ENCODE measurements at places on chromosomes 7 and 10. TPM values are rescaled to one million over a fixed set of nuclear protein-coding genes. Genes with fewer than 3 reads are reported as not detected.

DNA sequence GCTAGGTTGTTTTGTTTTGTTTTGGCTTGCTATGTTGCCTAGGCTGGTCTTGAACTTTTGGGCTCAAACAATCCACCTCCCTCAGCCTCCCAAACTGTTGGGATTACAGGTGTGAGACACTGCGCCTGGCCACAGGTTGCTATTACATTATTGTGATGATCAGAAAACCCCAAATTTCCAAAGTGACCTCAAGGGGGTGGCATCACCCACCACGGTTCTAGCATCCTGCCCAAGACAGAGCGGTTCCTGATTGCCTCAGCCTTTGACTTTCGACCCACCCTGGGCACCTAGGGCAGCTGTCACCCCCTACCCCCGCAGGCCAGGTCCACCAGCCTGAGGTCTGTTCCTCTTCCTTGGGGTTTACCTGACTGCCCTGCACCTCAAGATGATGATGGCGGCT lies 28.4 kb downstream of the SBDS start:
- DNase-seq: no peak

- DNase-seq: no peak
Observed at GRCh38 chr7:156074982-156075615, 262.8 kb upstream of the SHH start.

- DNase-seq: no peak
Observed at GRCh38 chr7:128056901-128057300, 25.7 kb upstream of the LRRC4 start.

- no peak for DNase-seq
Observed at GRCh38 chr7:121187676-121188075, 141.1 kb upstream of the WNT16 start.

DNA sequence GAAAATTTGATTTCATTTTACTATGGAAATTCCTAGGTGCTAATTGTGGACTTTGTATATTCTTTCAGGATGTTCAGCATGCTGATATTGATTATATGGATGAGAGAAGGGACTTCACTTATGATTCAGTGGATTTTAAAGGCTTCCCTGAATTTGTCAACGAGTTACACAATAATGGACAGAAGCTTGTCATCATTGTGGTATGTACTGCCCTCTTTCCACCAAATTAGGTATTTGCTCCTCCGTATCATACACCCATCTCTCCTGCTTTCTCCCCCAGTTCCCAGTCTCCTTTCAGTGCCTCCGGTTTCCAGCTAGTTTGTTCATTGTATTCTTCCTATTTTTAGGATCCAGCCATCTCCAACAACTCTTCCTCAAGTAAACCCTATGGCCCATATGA lies 34.6 kb downstream of the MGAM start:
- DNase-seq: no peak

DNA sequence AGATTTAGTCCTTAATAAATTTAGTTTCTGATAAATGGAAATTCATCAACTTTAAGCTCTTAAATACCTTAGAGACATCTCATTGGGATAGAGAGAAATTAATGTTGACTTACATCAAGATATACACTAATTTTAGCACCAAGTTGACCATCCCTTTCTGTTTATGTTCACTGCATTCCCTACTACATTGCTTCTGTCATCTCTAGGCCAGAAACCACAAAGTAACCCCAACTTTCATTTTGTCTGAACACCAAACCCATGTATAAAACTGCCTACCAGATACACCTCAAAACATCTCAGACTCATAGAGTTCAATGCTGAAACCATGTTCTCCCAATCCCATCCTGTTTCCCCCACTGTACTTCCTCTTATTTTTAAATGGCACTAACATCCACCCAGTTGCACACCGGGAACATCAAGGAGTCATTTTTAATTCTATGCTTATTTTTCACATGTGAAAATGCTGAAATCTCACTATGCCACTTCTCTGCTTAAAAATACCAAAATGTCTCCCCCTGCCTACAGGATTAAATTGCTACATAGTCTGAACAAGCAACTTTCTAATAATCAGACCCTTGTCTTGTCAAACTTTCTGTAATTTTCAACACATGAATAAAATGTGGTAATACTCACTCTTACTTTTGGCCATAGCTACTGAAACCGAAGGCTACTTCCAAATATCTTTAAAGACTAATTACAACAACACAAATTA lies 201.6 kb downstream of the SEMA3D start:
- no peak for DNase-seq

DNA sequence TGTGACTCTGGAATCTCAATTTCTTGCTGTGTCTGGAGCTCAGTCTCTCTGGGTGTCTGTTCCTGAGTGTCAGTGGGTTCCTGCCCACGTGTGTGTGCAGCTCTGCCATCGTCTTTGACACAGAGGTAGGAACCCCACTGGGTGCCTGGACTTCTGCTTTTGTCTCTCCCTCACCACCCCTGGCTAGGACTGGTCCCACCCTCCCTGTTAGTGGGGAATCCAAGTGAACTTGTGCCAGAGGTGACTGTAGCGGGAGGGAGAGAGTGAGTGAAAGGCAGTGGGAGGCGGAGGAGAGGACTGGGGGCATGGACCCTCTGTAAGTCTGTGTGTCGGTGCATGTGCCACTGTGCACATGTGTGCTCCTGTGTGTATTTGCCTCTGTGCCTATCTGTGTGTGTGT lies 299.9 kb upstream of the ZMIZ1 start:
- no peak for DNase-seq

DNA sequence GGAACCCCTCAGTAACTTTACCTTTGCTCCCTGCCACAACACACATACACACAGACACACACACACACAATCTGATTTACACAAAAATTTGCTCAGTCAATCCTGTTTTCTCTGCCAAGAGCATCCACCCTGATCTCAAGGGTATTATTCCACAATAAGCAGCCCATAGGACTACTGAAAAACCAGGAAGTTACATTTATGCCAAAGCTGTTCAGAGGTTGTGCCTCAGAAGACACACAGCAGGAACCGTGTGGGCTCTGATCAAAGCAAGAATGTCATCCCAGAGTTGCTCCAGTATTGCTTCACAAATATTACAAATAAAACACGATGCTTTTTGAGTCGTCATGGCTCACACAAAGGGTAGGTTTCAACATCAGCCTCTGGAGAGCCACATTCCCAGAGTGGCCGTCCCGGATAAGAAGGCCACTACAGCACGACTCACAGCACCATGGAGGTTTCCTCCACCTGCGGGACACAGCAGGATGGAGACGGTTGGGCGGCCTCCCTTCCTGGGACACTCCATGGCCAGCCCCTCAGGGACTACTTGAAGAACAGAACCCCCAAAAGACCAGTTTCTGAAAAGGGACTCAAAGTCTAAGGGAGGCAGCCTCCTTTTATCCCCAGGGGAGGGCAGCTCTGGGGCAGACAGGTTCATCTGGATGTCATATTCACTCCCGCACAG lies 1.6 kb downstream of the AIFM2 start:
- no peak for DNase-seq

DNA sequence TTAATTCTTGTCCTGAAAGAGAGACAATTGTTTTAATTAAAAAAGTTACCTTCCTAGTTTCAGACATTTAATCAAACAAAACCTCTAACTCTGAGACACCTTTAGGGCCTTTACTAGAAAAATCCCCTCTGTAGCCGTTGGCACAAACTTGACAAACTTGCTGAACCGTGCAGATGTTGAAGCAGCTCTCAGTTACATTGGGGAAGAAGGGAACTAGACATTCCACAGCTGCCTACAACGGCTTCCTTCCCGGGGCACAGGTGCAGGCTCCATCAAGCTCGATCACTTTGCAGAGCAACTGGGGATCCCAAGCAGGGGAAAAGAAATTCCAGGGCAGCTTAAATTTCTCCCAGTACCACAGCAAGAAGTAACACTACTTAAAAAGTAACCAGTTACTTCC lies 141.3 kb downstream of the SKAP2 start:
- peak; percentile 41 for DNase-seq

GRCh38 chr10:127257395-127257794 lies 61.0 kb upstream of the INSYN2A start:
- no peak for DNase-seq

- DNase-seq: no peak
Observed at GRCh38 chr7:64612452-64612851, 49.6 kb upstream of the ZNF680 start.

- DNase-seq: no peak
Observed at GRCh38 chr7:36686499-36686898, 37.8 kb downstream of the AOAH start.

- DNase-seq: no peak
Observed at GRCh38 chr7:69691734-69692133, 93.5 kb downstream of the AUTS2 start.

DNA sequence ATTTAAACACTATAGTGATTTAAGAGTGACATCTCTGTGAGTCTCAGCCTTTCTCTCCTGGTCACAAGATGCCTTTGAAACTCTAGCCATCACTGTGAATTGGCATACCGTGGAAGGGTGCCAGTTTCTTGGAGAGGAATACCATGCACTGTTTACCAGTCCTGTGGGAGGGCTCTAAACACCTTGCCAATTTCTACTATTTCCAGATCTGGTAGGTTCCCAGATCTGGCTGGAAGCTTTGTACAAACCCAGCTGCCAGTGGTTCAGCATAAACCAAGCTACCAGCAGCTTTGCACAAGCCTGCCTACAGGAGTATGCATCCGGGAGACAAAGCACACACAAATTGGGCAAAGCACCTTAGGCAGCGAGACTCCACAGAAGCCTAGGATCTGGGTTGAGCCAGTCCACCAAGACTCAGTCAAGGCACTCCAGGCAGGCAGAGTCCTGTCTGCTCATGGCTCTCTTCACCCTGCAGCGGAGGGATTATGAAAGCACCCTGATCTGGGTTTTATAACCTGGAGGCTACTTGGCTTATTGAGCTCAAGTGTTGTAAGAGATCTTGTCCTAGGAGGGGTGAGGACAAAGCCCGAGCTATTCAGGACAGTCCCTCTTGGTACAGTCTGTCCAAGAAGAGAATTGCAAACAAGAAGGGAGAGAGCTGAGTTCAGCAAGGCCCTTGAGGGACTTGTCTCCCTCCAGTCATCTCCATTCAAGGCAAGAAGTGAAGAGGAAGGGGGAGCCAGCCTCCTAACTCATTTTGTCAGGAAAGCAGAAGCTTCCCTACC lies 23.6 kb downstream of the MCM10 start:
- DNase-seq: no peak

- DNase-seq: no peak
Observed at GRCh38 chr7:94022550-94022949, 18.4 kb upstream of the BET1 start.

GRCh38 chr7:54015251-54015650 lies 526.9 kb upstream of the VSTM2A start:
- no peak for DNase-seq

DNA sequence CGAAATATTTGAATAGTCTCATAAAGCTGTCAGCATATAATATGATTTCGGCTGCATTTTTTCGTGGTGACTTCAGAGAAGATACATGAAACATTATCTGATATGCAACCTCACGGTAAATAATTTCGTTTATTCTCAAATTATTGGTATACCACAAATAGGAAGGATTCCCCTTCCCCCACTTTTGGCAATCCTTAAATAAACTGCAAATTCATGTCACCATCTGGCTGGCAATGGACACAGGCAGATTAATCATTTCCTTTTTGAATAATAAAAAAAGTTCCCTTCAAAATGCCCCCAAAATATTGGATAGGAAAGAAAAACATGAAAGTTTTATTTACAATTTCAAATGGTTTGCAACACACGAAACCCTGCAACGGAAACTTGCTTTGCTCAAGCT lies 234.5 kb upstream of the MEOX2 start:
- DNase-seq: no peak

DNA sequence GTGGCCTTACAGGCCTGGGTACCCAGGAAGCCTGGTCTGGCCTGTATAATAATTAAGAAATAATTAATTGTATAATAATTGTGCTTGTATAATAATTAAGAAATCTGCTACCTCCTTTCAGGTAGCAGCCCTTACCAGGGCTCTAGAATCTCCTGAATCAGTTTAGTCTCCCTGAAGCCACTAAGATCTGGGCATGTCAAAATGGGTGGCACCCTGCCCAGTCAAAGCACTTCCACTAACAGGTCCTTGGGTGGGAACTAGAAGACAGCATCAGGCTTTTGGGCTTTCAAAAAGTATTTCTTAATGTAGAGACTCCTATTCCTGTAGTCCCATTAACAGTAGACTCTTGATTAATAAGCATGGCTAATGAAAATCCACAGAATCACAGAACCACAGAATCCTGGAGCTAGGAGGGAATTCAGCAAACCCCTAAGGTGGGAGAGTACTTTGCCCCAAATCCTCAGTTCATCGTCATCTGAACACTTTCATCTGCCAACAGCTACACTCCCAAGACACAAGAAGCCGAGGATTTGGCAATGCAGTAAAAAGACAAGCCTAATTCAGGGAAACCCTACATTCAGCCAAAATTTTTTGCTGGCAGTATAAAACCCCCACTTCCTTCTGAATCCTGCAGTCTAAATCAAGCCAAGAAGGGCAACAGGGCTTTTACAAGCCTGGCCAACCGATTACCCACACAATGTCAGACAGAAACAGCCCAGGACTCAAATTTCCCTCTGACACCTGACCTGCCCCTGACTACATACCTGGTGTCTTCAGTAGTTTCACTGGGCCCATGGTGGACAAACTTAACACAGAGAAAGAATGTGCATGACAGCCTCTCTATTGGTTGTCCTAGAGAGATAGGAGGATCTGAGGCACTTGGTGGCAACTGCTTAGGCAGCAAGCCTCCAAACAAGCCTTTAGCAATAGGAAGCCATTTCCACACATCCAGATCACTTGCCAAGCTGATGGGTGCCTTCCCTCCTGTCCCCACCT lies 5.9 kb upstream of the IL6 start:
- no peak for DNase-seq

DNA sequence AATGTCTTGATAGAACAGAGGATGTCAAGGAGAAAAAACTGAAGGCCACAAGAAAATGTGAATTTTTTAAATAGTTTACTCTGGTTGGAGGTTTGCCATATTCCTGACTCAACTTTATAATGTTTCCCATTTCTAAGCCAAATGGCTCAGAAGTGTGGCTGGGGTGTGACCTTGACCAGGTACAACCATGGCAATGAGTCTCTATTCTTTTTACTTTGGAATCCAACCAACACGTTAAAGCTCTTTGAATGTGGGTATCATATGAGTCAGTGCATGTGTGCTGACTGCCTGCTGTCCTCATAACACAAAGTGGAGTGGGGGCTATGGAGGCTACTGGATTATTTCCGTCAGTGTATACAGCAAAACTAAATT lies 33.5 kb upstream of the DLD start:
- DNase-seq: no peak

GRCh38 chr7:966291-967069 lies 8.9 kb downstream of the COX19 start:
- no peak for DNase-seq

DNA sequence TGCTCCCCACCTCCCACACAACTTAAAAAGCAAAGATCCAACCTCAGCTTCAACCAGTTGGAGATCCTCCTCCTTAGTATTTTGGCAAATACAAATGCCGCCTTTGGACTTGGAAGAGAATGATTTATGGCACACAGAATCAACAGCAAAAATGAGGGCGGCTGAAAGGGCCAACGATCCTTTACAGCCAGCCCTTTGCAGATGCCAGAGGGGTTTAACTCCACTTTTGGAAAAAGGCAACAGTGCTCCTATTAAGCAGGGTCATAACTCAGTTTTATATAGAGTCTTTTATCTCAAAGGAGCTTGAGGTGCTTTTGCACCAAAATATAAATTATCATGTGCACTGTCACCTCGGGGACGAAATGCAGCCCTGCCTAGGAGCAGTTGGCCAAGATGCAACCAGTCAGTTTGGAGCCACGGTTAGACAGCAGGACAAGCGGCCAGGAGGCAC lies 56.7 kb upstream of the JCAD start:
- DNase-seq: no peak

ATRNL1 gene
- 0.71 TPM for polyA plus RNA-seq

TEX36 gene
- not detected for polyA plus RNA-seq

ZPBP gene
- not detected for polyA plus RNA-seq

PROSER2 gene
- polyA plus RNA-seq: 4.7 TPM

TMEM236 gene
- polyA plus RNA-seq: 0.46 TPM

LRRC18 gene
- polyA plus RNA-seq: 0.09 TPM

ALKBH4 gene
- polyA plus RNA-seq: 7.9 TPM
